ENCODE measurements at places on chromosomes 1 and 21.
A peak's percentile ranks its signal among the peaks of the same experiment; 100 is the strongest.

GRCh38 chr1:11736746-11737639 lies 1.1 kb downstream of the AGTRAP start:
- peak; percentile 56 for DNase-seq

GRCh38 chr21:14988760-14989159 lies 76.0 kb downstream of the NRIP1 start:
- no peak for DNase-seq

DNA sequence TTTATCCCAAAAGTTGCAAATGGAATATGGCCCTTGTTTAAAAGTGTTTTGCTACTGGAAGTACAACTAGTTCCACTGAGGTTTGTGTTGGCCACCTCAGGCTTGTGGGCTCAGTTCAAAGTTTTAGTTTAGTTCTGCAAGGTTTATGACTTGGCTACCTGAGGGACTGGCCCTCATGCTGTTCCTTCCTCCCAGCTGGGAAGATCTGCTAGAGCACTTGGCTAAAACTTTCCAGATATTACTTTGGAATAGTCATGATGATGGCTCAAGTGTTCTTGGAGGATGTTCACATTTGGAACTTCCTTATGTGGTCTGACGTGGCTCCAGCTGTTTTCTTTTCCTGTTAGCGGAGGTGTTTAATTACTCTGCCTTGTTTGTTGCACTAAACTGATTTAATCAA lies 110.2 kb upstream of the IVNS1ABP start:
- DNase-seq: no peak

- no peak for DNase-seq
Measured at GRCh38 chr1:31201931-31202360, 37.7 kb downstream of the NKAIN1 start.

- no peak for DNase-seq
Measured at GRCh38 chr1:93728480-93729131, 47.0 kb upstream of the BCAR3 start.

- DNase-seq: no peak
Measured at GRCh38 chr1:119472819-119473175, 34.2 kb upstream of the HSD3B1 start.

GRCh38 chr1:37354876-37355650 lies 119.3 kb upstream of the ZC3H12A start:
- no peak for DNase-seq

DNA sequence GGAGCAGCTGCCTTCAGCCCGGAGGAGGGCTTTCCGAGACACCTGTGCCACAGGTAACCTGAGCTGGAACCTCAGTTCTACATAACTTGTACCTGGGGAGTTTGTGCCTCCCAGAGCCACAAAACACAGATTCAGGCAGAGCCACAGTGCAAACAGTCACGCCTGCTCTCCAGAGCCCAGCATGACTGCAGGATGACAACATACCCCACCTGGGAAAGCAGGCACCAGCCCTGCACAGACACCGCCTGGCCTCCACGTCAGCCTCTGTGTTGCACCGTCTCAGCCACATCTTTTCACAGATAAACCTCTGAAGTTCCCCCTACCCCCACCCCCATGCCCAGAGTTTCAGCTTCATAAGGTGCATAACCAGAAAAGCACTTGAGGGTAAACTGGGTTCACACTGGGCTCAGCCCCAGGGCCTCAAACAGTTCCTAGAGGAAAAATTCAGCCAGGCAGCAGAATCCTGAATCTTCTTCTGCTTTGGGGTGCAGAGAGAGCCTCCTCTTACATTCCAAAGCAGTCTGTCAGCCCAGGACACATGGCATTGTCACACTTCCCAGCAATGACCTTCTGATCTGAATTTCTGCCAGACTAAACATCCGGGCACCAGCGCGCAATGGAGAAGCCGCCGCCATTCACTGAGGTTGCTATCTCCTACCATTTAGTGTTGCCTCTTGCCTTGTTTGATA lies 229.5 kb downstream of the TOMM20 start:
- no peak for DNase-seq

GRCh38 chr1:222331340-222331739 lies 216.6 kb downstream of the HHIPL2 start:
- no peak for DNase-seq

DNA sequence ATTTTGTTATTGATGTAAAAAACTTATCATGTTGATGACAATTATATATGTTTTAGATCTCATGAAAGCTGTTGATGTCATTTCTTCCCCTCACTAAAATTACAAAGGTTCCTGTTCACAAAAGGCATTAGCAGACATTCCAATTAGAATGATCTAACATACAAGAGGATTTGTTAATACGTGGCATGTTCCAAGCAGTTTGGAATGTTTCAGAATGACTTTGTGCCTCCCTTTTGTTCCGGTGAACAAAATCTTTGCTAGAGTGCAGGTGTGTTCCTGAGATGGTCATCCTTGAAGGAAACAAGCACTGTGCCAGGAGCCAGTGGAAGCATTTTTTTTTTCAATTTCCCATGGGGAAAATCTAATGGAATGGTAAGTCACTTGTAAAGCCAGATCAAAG lies 108.0 kb upstream of the KCTD3 start:
- no peak for DNase-seq

DNA sequence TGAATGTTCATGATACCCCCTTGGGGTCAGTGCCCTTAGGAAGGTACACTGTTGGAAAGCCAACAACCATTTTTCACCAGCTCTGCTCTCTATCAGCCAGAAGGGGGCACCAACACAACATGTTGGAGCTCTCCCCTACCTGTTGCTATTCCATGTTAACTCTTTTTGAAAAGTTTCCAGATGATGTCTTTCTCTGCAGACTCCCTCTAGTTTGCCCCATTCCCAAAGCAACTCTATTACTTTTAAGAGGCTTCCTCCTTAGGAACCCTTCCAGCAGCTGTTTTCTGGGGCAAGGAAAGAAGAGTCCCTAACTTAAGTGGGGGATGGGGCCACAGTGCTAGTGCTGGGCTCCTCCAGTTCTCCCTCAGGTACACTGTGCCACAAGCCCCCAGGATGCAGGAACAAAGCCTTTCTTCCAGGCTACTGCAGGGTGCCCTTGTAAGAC lies 22.9 kb upstream of the NDC1 start:
- peak; percentile 46 for DNase-seq

DNA sequence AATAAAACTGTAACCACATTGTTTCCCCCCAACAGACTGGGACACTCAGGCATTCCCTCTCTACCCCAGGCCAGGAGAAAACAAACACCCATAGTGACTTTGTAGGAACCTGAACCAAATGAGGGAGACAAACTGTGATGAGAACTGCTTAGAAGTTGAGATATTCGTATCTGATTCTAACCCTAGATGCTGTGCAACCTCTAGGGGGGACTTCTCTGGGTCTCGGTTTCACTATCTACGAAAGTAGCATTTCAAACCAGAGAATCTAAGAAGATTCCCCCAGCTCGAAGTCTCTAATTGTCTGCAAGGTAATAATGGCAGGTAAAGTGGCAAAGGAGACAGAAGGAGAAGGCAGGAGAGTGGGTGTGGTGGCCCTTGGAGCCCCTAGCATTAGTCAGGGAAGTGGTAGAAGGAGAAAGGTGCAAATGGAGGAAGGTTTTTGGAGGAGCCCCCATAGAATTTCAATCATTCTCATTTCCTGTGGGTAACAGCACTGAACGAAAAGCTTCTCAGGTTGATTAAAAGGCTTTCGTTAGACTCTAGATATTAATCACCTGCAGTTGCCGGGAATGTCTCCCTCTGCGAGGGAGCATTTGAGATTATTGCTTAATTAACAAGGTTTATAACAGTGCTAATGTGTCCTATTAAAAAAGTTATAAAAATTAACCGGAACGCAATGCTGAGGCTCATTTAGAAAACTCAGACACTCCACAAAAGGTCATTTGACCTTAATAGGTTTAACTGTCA lies 46.4 kb downstream of the BEND5 start:
- DNase-seq: no peak

GRCh38 chr1:109280862-109281261 lies 2.1 kb downstream of the PSRC1 start:
- no peak for DNase-seq

GRCh38 chr1:60571811-60572210 lies 498.2 kb upstream of the C1orf87 start:
- DNase-seq: no peak

DNA sequence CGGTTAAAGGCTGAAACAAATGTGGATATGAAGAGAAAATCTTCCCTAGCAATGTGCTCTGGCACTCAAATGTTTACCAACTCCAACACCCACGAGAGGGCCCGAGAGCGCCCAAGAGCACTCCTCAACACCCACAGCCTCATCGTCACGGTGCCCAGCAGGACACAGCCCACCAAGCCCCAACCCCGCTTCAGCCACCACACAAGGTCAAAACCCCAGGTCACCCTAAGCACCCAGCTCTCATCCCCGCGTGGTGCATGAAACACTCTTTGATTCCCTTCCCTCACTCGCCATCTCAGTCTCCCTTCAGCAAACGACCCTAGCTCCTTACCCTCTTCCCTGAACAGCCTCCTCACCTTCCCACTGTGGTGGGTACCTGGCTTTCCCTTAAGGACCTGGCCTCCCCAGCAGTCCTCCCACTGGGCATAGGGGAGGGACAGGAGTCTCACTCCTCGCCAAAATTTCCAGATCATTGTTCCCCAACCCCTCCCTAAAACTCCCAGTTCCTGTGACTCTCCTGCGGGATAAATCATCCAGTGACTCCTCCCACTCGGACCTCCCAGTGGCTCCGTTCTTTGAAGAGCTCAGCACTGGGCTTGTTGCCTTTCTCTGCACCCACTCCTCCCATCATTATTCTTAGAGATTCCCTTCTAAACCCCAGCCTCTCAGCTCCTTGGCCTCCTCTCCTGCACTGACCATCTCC lies 170.4 kb upstream of the SYT6 start:
- no peak for DNase-seq

GRCh38 chr1:50976111-50976889 lies 6.3 kb downstream of the CDKN2C start:
- DNase-seq: no peak

- no peak for DNase-seq
Measured at GRCh38 chr1:29786791-29787732, 550.7 kb downstream of the PTPRU start.

- no peak for DNase-seq
Measured at GRCh38 chr1:205992218-205992882, 10.8 kb downstream of the RAB7B start.

DNA sequence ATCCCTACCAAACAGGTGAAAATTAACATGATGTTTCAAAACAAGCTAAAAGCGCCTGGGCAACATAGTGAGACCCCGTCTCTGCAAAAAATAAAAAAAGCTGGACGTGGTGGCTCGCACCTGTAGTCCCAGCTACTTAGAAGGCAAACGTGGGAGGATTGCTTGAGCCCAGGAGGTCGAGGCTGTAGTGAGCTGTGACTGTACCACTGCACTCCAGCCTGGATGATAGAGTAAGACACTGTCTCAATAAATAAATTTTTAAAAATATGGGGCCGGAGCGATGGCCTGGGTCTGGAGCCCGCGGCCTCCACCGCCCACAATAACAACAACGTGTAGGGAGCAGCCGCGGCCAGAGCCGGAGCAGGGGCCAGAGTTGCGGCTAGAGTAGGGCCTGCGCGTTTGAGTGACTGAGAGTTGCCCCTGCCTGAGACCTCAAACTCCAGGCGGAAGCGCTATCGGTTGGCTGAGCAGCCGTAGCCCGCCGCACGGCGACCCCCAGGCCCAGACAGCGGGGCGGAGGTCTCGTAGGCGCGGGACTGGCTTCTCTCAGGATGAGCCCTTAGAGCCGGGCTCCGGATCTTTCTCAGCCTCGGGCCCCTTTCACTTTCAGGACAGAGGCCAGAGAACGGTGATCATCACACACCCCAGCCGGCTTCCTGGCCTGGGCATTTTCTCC lies 41.4 kb downstream of the ZMYM1 start:
- peak; percentile 8 for DNase-seq

- DNase-seq: no peak
Measured at GRCh38 chr1:96364576-96364975, 357.0 kb upstream of the PTBP2 start.

- no peak for DNase-seq
Measured at GRCh38 chr1:165897326-165898303, 70.2 kb downstream of the UCK2 start.

- DNase-seq: no peak
Measured at GRCh38 chr1:234545517-234546386, 64.2 kb downstream of the IRF2BP2 start.

DNA sequence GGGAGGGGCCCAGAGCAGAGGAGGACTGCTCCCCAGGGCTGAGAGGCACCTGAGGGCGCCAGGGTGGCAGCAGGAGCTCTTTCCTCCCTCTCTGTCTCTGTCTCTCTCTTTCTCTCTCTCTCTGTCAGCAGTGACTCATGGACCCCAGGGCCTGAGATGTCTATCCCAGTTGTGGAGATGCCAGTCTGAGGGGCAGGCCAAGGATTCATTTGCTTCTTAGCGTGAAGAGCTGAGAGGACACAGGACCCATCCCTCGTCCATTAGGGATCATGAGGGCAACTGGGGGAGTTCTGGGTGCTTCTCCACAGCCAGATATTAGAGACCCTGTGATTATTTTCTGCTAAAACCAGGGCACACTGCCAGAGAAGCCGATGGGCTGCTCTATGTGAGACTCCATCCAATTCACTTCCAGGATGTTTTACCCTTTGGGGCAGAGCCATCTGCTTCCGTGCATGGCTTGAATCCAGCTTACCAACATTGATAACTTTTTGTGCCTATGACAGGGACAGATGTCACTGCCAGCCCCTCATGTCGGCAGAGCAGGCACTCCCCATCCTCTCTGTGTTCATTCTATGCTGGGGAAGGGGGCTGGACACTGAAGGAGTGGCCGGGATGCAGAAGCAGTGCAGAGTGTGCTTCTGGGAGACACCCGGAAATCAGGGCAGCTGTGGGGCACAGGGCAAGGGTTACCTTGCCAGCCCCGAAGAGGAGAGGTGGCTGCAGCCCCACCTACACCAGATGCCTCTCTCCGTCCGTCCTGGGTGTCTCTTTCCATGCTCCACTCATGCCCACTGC lies 4.1 kb upstream of the PCBP3 start:
- DNase-seq: no peak

DNA sequence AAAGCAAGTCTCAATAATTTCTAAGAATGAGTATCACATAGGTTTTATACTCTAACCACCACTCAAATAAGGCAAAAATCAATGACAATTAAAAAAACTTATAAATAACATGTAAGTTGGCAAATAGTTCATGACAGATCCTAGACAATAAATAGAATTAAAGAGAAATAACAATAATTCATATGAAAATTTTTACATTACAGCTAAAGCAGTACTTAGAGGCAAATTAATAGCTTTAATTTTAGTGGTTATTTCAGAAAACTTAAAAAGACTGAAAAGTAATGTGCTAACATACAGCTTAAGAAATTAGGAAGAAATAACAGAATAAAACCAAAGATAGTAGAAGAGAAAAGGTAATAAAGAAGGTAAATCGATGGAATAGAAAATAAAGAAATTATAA lies 179.9 kb upstream of the SPAG17 start:
- DNase-seq: no peak

DNA sequence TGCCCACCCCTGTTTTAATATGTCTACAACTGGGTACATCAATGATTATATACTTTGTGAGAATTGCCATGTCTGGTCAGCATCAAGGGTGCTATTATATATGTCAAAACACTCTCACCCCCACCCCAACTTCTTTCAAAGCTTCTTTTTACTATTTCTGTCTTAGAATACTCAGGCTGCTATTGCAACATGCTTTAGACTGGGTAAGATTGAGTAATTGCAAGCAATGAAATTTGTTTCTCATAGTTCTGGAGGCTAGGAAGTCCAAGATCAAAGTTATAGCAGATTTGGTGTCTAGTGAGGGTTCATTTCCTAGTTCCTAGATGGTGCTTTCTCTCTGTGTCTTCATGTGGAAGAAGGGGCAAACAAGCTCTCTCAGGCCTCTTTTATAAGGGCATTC lies 100.5 kb upstream of the KCNK1 start:
- DNase-seq: no peak

- DNase-seq: no peak
Measured at GRCh38 chr1:22953057-22953739, 19.5 kb downstream of the LACTBL1 start.

GRCh38 chr1:218369688-218370511 lies 24.8 kb downstream of the TGFB2 start:
- no peak for DNase-seq
